PC-9 (cell line): ENCODE measurements at places on chromosomes 13 and 19. TPM values are rescaled to one million over a fixed set of nuclear protein-coding genes. Genes with fewer than 3 reads are reported as not detected.

Gene KLK12
- total RNA-seq, result not detected in 2 replicates

Gene ZNF575
- 5.2 and 6.5 TPM in 2 replicates for total RNA-seq

Gene EBI3
- total RNA-seq, result not detected in 2 replicates

- DNase-seq, result peak; percentile 63
These were observed 1.5 kb downstream of the ZIC5 start for GRCh38 chr13:99969919-99970650.

GRCh38 chr13:74093691-74094090 lies 40.5 kb downstream of the KLF12 start:
- no peak for DNase-seq

DNA sequence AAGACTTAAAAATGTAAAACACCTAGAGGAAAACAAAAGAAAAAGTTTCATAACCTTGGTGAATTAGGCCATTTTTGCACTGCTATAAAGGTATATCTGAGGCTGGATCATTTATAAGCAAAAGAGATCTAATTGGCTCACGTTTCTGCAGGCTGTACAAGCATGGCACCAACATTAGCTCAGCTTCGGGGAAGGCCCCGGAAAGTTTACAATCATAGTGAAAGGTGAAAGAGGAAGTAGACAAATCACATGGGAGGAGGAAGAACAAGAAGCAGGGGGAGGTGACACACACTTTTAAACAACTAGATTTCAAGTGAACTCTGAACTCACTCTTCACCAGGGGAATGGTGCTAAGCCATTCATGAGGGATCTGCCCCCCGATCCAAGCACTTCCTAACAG lies 1358.5 kb upstream of the PCDH9 start:
- no peak for DNase-seq

DNA sequence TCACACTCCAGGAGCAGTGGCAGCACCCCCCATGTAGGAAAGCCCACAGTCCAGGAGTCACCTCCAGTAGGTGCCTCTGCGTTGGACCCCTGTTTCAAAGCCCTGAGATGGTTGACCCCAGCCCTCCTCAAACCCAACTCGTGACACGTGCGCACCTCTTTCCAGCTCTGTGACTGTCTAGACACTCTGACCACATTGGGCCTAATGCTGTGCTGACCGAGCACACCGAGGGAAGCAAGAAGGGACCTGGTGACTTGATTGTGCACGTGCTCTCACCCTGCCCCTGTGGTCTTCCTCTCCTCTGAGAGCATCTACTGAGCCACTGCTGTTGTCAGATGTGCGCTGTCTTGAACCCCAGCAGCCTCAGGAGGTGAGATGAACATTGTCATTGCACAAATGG lies 22.9 kb upstream of the SLC35E1 start:
- no peak for DNase-seq

- DNase-seq, result no peak
These were observed at the start of gene ETV2 for GRCh38 chr19:35641515-35642151. Gene ETV2, plus strand, starts transcription at chr19:35641745. Its CDS starts 716 bp downstream, at chr19:35642461.

- DNase-seq, result no peak
These were observed 8.3 kb upstream of the PNMA8B start for GRCh38 chr19:46503848-46504453.

DNA sequence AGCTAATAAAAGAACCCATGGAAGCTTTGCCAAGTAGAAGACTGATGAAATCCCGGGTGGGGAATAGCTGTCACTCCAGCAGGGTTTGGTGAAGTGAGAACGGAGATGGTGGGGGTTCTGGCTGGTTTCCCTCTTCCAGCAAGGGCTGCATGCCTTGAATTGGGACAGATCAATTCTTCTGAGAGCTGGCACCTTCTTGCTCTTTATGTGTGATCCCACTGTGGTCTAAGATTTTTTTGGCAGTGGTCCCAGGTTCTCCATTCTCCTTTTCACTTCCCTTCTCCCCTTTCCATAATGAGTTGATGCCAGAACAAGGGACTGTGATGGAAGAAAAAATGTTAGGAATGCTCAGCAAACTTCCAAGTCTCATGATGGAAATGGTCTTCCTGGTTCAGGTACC lies 50.0 kb downstream of the TNFSF11 start:
- no peak for DNase-seq

GRCh38 chr19:35986664-35987570 lies 8.1 kb upstream of the SDHAF1 start:
- no peak for DNase-seq

- no peak for DNase-seq
These were observed 6.1 kb downstream of the AP2A1 start for GRCh38 chr19:49772850-49773432.

DNA sequence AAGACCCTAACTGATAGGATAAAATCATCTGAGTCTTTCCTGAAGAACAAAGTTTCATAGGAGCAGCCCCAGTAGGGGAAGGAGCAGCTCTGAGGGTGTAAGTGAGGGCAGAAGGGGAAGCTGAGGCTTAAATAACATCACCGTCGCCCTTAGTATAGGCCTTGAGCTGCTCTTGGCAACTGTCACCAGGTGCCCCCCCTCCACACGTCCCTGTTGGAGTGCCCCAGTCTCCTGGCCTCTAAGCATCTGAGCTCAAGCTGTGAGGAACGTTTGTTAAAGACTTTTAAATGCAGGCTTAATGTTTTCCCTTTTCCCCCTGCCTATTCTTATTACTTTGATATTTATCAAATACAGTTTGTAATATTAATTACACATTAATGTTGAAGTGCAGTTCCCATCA lies 170.6 kb downstream of the ZIC5 start:
- DNase-seq, result no peak

DNA sequence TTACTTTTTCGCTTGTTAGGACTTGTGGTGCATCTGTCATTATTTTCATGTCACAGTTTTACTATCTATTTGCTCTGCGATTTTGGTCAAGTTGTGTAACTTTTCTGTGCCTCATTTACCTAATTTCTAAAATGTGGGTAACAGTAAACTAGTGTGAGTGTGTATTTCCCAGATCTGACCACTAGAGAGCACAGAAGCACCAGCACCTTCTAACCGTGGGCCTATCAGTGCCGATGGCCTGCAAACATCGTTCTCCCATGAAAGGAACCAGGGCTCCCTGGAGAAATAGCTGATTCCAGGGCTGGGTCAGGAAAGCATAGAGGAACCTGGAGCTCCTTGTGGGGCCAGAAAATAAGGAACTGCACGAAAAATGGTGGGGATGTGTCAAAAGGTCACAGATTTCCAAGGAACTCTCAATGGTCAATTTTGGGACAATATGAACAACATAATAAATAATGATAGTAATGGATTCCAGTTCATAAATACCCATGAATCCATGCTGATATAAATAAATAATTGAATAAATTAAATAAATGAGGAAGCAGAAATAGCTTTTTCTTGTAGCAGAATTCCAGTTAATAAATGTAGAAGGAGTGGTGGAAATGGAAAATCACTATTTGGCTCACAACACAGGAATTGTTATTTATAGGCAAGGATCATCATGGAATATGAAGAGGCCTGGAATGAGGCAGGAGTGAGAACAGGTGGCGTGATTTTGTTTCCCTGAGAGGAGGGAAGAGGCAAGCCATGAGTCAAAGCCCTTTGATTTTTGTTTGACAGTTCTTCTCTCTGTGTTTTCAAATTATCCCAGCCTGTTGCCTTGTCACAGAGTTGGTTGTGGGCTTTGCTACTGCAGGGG lies 31.1 kb downstream of the CEACAM8 start:
- no peak for DNase-seq

GRCh38 chr19:46489445-46490272 lies 6.0 kb downstream of the PNMA8B start:
- DNase-seq, result no peak

- no peak for DNase-seq
These were observed 1303.4 kb downstream of the PCDH9 start for GRCh38 chr13:65926750-65927171.

DNA sequence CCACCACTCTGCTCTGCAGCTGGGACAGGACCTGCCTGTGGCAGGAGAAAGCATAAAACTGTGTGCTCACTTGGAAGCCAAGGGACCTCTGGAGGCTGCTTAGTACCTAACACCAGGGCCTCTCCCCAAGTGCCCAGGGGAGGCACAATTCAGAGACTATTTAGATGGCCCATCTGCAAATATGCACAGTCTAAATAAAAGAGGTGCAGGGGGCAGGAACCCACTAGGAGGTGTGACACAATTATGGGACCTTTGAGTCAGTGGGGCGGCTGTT lies 32.6 kb upstream of the EPHX3 start:
- DNase-seq, result no peak
